ENCODE measurements at places on chromosomes 2 and 18.

DNA sequence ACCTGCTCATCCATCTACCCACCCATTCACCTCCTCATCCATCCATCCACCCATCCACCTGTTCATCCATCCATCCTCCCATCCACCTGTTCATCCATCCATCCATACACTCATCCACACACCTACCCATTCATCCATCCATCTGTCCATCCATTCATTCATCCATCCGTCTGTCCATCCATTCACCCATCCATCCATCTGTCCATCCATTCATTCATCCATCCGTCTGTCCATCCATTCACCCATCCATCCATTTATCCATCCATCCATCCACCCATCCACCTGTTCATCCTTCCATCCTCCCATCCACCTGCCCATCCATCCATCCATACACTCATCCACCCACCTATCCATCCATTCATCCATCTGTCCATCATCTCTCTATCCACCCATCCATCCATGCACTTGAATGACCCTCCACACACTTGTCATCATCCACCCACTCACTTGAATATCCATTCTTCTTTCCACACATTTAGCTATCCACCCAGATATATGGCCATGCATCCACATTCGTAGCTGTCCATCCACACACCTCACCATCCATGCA lies 45.0 kb downstream of the CROCC2 start:
- DNase-seq, result no peak

DNA sequence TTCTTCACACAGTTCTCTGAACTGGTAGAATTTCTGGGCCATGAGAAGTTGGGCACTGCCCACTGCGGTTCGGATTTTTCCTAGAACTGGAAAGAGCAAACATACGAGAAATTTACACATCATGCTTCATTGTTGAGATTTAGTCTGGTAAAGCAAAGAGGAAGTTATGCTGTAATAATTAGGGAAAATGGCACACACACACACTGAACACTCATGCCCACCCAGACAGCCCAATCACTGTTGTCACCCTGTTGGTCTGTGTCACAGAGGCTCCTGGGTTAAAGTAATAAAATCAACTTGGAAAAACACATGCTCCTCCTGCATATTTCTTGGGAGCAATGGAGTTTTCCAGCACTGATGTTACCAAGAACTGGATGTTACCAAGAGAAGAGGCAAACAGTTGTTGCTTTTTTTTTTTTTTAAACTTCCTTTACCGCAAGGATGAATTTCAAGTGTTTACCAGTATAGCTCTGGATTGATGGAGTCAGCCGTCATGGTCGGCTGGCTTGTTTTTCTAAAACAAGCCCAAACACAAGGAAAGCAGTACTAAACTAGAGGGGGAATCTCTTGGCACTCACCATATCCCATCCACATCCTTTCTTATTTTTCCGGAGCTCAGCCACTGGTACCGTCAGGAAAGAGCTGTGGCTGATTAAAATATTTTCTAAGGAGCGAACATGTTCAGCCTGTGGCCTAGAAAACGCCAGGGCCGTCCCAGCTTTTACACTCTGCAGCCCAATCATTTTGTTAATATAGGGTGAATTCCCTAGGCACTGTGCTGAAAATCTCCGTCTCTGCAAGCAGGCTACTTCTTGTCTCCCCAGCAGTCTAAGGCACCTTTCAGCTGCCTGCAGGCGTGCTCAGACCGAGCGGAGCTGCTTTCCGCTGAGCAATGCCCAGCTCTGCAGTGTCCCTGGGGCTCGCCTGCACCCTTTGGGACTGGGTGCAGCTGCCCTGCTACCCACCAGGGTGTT lies 58.9 kb downstream of the TGIF1 start:
- no peak for DNase-seq

DNA sequence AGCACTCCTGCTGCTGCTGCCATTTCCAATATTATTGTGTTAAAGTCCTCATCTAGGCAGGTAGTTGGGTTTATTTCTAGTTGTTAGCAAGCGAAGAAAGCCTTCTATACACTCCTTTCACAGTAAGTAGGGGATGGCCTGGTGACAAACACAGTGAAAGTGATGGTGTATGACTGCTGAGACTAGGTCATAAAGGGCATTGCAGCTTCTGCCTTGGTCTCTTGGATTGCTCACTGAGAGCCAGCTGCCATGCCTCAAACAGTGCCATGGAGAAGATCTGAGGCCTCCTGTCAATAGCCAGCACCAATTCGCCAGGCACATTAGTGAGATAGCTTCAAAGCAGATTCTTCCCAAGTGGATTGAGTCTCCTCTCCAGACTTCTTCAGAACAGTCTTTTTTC lies 27.6 kb upstream of the MSTN start:
- no peak for DNase-seq

DNA sequence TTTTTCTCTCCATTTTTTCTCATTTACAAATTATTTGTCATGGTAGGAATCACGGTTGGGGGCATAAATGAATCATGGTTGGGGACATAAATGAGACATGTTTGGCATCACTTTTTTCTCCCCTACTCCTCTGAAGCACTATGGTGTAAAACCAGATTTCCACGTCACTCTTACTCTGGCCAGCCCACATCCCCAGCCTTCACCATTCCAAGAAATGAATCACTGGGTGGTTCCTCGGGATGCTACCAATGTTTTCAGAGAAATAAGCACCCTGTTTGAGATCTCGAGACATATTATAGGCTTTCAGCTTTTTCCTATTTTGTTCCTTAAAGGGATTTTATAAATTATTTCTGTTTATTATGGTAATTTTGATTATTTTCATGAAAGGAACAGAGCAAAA lies 155.0 kb upstream of the SLC8A1 start:
- DNase-seq, result no peak

- no peak for DNase-seq
Observed at GRCh38 chr2:9370746-9371145, 52.6 kb downstream of the ITGB1BP1 start.

GRCh38 chr18:42338683-42339082 lies 383.6 kb downstream of the PIK3C3 start:
- no peak for DNase-seq

DNA sequence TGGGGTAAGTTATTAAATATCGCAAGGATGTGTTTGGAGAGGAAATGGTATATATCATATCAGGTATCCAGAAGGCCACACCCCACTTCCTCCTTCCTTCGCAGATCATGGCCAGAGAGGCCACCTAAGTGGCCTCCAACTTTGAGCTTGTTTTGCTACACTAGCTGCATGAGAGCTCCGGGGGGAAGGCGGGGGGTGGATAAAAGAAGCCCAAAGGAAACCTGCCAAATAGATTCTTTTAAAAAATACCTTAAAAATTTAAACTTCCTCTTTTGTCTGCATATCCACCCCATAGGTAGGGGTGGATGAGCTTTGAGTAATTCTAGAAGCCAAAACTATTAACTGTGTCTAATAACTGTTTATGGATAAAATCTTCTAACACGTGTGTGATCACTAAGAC lies 5.7 kb upstream of the TTR start:
- DNase-seq, result no peak

- no peak for DNase-seq
Observed at GRCh38 chr2:43488737-43489136, 107.1 kb downstream of the THADA start.

- no peak for DNase-seq
Observed at GRCh38 chr2:138974651-138975050, 194.5 kb upstream of the NXPH2 start.

- no peak for DNase-seq
Observed at GRCh38 chr2:147548451-147548850, 296.4 kb upstream of the ACVR2A start.

- no peak for DNase-seq
Observed at GRCh38 chr2:36466135-36466534, 110.6 kb downstream of the CRIM1 start.

GRCh38 chr2:101559551-101559950 lies 84.6 kb upstream of the RFX8 start:
- DNase-seq, result no peak

DNA sequence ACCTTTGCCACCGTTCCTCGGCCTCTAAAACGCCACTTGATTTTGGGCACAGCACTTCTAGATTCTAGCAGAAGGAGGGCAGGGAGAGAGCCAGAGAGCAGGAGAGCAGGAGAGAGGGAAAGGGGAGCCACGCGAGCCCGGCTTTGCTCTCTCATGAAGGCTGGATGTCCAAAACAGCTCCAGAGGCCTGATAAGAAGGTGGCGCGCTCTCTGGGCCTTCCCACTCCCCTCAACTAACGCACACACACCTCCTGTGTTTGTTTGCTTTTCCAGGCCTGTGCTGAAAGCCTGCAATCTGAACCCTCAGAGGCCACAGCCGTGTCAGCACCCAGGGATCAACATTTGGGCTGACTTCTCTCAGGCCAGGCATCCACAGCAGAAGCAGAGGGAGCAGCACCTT lies 184.8 kb upstream of the SOX11 start:
- DNase-seq, result no peak

DNA sequence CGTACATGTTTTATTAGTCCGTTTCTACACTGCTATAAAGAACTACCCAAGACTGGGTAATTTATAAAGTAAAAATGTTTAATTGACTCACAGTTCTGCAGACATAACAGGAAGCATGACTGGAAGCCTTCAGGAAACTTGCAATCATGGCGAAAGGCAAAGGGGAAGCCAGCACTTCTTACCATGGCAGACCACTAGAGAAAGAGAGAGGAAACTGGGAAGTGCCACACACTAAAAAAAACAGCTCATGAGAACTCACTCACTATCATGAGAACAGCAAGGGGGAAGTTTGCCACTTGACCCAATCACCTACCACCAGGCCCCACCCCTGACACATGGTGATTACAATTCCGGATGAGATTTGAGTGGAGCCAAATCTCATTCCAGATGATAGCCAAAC lies 466.2 kb downstream of the IRS1 start:
- DNase-seq, result no peak

GRCh38 chr2:54054271-54054670 lies 61.1 kb upstream of the ACYP2 start:
- no peak for DNase-seq

DNA sequence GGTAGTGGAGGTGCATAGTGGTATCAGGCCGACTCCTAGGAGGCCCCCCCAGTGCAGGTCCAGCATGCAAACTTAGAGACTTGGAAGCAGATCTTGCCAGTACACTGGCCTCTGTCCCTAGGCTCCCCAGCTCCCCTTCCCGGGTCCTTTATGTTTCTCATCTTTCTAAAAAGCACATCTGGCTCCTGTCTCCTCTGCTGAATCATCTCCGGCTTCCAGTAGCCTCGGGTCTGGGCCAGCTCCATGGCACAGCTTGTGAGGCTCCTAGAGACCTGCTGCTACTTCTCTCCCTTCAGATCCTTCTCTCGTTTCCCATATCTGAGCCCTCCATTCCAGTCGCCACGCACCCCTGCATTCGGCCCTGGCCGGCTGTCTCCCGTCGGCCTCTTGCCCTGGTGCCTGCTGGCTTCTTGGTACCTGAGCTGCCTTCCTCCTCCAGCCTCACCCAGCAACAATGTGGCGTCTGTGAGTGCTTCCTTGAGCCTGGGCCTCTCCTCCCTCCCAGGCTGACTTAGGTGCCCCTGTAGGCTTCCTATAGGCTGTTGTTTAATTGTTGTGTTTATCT lies 6.6 kb downstream of the TRAF3IP1 start:
- DNase-seq, result no peak

GRCh38 chr2:27380626-27381545 lies at the start of gene ZNF513:
Gene ZNF513 (minus strand): TSS chr2:27380734. CDS start chr2:27380526, 208 bp downstream.
- peak; percentile 91 for DNase-seq

DNA sequence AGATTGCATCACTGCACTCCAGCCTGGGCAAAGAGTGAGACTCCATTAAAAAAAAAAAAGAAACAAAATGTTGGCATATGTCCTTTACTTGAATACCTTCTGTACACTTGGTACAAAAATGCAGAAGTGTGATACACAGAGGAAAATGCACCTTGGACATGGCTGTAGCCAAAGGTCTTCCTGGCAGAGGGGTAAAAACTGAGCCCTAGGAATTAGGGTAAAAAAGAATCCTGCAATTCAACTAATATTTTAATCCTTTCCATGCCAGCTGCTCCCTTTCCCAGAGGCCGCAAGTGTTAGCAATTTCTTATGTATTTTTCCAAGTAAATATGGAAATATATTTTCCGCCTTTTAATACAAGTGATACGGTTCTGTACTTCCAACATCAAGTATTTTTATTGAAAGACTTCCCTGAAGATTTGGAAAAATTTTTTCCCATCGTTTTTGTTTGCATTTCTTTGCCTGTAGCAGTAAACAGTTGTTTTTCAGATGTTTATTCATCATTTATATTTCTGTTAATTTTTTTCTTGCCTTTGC lies 26.2 kb downstream of the KCNJ13 start:
- DNase-seq, result no peak

GRCh38 chr18:11494107-11494506 lies 115.3 kb upstream of the SLC35G4 start:
- no peak for DNase-seq

DNA sequence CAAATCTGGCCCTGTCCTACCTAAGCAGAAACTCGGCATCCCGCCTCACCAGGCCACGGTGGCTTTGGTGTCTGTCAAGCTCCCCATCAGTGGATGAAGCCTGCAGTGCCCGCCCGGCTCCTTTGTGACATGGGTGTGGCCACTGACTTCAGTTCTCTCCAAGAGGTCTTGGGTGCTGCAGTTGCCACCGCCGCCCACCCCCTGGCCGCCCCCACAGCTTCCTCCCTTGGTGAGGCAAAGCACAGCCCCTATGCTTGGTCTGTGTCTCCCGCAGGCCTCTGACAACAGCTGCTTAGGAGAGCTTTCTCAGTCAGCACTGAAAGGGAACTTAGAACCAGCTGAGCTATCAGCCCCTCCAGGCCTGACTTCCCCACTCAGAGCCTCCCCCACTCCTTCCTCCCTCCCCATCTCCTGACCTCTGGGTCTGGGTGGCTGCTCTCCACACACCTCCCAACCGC lies 22.9 kb upstream of the GPR55 start:
- DNase-seq, result no peak

DNA sequence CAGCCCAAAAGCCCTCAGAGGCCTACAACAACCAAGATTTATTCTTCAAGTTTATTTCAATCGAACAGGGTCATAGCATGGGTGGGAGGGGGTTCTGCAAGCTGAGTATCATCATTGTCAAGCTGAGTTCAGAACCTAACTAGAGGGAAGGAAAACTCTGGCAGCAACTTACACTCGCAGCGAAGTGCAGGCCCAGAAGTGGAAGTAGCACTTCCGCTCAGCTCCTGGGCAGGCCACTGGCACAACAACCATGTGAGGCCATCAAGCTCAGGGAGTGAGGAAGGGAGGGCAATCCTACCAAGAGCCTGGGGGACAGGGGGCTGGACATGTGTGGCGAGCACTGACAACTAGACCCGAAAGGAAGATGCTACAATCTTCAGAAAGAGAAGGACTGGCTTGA lies 4.8 kb downstream of the UXS1 start:
- DNase-seq, result no peak

DNA sequence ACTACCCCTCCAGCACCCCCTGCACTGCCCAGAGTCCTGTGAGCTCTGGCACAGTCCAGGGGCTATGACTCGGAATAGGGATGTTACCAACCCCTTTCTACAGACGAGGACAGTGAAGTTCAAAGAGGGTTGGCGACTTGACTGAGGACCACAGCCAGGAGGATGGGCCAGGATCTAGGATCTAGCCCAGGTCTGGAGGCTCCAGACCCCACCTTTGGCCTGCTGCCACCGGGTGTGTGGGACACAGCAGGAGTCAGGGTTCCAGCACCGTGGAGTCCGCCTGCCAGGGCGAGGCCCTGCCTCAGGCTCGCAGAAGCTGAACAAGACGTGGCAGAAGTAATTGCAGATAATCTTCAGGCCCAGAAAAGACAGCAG lies 37.9 kb upstream of the GPC1 start:
- DNase-seq, result no peak

- DNase-seq, result no peak
Observed at GRCh38 chr2:59490192-59490591, 1063.3 kb downstream of the BCL11A start.

Measured in HEK293T (cell line).